ENCODE measurements at places on chromosomes 5 and 9. TPM values are rescaled to one million over a fixed set of nuclear protein-coding genes. Genes with fewer than 3 reads are reported as not detected.

- no peak for DNase-seq
These were observed 163.6 kb downstream of the MEF2C start for GRCh38 chr5:88719434-88719833.

SHOC1 gene
- not detected for total RNA-seq

TOR4A gene
- 39.9 TPM for total RNA-seq

- DNase-seq, result no peak
These were observed 26.4 kb upstream of the CARNMT1 start for GRCh38 chr9:75054368-75055001.

IRX2 gene
- total RNA-seq, result not detected

DNA sequence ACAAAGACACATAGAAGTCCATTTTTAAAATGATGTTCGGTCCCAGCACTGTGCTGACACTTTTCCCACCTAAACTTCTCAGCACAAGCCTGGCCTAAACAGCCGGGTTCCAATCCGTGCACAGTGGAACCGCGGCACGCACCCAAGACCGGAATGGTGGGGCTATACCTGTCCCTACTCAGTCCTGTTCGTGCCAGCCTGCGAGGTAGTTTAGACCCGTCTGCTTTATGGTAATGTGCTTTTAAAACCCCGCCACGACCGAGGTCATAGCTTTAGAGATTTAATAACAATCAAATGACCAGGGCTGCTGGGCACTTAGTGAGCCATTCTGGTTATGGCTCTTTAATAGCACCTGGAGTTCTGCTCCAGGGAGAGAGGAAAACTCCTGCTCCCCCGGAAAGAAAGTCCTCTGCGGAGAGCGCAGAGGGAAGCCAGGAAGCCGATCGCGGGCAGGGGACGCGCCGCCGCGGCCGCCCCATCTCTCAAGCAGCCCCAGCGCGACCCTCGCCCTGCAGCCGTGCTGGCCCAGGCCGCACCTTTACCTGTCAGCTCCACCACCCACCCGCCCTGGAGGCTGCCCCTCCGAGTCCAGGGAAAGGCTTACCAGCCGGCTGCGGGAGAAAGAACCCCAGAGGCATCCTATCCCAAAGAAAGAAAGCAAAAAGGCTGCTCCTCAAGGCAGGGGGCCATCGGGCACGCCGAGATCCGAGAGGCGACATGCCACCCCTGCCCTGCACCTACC is 511 bp downstream of the ARL15 start:
- peak; percentile 92 for DNase-seq

DNA sequence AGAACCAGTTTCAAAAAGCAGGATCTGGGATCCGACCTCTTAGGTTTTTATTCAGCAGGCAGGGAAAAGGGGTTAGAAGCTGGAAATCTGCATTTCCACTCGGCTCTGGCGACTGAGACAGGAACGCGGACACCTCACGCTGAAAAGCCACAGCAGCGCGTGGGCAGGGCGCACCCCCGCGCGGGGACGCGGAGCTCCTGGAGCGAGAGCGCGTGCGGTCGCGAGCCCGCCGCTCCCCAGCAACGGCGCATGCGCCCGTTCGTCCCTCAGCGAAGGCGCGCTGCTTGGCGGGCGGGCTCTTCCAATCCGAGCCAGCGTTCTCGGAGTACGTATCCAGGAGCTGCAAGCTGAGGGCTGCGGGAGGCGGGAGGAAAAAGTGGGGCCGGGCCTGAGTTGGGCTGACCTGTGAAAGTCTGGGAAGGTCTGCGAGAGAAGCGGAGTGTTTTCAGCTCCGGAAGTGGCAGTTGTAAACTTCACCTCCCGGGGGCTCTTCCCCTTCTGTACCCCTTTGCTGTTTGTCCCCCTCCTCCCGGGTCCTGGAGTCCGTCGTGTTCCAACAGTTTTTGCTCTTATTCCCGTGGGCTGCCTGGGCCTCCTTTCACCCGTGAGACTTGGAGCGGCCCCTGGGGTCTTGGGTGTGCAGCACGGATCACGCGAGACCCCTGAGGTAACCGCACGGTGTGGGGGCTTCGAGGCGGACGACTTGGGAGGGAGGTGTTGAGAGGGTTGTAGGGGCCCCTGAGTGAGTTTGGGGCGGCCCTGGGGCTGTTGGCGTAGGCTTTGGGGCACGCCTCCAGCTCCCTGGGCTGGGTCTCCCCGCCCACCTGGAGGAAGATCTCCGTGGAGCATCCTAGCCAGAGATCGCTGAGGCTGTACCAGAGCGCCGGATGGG is at the start of gene CCDC171:
Gene CCDC171 (plus strand): TSS at position 408 of the 892 bp plus-strand sequence. CDS start 11,046 bp downstream, outside the sequence.
- peak; percentile 96 for DNase-seq

ZNF618 gene
- 13.6 TPM for total RNA-seq

DNA sequence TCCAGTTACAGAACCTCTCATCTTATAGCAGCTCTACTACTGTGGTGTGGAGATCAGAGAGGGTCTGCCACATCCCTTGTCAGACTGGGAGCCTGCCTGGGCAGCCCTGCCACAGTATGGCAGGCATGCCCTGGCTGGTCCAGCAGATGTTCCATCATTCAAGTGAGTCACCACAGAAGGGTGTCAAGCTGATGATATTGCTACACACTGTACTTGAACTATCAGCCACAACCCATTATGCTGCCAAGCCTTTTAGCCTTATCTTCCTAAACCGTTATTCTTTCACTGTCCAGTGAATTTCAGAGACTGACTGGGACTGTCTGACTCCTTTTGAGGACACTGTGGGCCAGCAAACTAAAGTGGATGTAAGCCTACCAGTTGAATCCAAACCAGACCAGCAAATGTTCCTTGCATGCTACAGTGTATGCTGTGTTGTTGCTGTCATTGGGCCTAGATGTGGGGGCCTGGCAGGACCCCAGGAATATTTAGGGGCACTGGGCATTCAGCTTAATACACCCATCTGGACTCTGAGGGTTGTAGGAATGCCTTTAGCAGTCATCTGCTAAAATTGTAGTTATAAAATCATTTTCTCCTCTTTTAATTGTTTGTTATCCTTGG is 202.6 kb downstream of the NR3C1 start:
- no peak for DNase-seq

SIT1 gene
- 24.2 TPM for total RNA-seq

TPM2 gene
- total RNA-seq, result 79.2 TPM

OR1Q1 gene
- total RNA-seq, result not detected

DNA sequence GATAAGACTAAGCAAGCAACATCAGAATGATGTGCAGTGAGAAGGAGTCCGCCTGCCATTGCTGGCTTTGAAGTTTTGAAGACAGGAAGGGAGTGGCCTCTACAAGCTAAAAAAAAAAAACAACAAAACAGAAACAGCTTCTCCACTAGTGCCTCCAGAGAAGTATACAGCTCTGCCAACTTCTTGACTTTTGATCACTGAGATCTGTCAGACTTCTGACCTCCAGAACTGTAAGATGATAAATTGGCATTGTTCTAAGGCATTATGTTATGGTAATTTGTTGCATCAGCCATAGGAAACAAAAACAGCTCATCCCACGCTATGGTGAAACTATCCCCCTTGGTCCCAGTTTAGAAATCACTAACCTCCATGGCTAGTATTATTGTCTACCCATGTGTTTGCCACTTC is 131.0 kb upstream of the VCAN start:
- no peak for DNase-seq

SPINK13 gene
- total RNA-seq, result not detected

ITGA1 gene
- 301 TPM for total RNA-seq

- no peak for DNase-seq
These were observed 412 bp downstream of the PHF24 start for GRCh38 chr9:34958411-34958982.

DNA sequence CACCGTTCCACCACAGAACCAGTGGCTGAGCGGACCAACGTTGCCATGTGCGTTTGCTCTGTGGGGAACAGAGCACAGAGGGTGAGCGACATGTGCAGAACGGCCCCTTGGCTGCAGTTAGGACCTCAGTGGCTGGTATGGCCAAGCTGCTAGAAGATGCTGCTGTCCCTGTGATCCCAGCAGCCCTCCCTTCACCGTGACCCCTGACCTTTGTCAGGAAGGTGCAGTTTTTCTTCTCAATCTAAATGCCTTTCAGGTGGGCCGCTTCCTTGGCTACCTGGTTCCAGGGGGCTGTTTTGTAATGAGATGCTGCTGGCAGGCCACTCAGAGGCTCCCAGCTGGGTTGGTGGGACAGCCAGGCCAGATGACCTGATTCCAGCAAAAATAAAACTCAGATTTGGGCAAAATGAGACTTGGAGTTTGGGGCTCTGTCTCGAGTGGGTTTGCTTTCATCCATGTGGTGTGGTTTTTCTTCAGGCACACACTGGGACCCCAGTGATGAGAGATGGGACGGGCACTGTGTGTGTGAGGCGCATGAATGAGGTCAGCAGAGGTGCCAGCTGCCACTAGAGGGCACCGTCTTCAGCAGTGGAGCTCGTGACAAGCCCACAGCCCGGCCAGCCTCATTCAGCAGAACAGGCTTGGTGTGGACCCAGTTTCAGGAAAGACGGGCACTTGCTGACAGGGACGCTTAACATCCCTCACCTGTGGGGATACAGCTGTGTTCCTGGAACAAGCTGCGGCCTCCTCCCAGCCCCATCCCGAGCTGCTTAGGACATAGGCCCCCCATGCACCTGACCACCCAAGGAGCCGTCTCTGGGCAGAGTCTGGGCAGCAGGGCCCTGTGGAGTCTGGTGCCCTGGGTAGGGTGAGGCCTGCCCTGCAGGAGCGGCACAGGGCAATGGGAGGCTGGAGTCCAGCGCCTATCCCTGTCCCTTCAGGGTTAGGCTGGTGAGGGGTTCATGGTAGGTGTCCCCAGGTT is 4.1 kb downstream of the MRPS2 start:
- peak; percentile 82 for DNase-seq

CNTNAP3 gene
- total RNA-seq, result 17.4 TPM

GRCh38 chr5:15664961-15665360 is 165.0 kb downstream of the FBXL7 start:
- DNase-seq, result no peak

GRCh38 chr5:34503379-34504253 is 152.5 kb upstream of the RAI14 start:
- DNase-seq, result no peak

IFNB1 gene
- not detected for total RNA-seq

DNA sequence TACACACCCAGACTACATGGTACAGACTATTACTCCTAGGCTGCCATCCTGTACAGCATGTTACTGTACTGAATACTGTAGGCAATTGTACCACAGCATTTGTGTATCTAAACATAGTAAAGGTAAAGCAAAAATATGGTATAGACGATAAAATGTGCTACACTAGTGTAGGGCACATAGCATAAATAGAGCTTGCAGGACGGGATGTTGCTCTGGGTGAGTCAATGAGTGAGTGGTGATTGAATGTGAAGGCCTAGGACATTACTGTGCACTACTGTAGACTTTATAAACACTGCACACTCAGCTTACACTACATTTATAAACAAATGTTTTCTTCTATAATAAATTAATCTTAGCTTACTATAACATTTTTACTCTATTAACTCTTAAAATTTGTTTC is 25.6 kb downstream of the ANKRD55 start:
- DNase-seq, result no peak

DNA sequence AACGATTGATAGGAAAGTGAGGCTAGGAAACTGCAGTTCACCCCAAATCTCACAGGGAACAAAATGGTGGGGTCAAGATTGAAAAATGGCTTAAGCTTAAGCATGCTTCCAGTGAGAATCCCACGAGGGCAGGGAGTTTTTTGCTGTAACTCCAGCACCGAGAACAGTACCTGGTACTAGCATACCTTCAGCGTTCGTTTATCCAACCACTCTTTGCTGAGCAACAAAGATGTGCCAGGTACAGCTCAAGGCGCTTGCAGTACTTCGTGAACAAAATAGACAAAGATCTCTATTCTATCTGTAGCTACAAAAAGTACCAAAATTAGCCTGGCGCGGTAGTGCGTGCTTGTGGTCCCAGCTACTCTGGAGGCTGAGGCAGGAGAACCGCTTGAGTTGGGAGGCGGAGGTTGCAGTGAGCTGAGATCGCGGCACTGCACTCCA is 778 bp upstream of the PPP6C start:
- peak; percentile 76 for DNase-seq

DNA sequence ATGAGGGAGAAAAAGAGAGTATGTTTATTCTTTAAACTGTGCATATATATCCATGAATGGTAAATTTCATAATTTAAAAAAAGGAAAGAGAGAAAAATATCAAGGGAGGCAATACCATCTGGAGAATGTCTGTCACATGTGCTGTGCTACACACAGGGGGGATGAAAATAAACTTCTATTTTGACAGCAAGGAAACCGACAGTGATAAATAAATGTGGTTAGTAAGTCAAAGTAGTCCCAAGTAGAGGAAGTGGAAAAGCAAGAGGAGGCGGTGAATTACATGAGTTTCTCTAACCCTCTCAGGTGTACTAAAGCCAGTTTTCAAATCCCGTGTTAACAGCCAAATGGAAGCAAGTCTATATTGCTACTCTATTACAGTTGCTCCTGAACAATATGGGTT is 83.3 kb downstream of the ICE1 start:
- no peak for DNase-seq

TAF11L10 gene
- total RNA-seq, result not detected

- DNase-seq, result no peak
These were observed 12.7 kb upstream of the C1QTNF3 start for GRCh38 chr5:34055667-34056066.

DNA sequence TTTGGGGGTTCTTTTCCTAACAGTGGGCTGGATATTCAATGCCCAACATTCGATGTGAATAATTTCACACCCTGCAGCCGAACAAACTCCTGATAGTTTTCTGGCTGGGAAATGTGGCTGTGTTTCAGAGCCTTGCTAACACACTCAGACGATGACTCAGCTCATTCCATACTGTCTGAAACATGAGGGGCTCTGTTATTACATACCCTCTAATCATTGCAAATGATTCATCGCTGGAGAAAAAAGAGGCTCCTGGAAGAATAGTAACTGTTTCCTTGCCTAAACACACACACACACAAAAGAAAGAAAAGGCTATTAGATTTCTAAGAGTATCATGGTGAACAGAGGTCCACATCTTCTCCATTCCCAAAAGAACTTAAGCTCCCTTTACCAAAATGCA is 75.8 kb downstream of the OXCT1 start:
- DNase-seq, result no peak

GRCh38 chr9:129716091-129716490 is 36.8 kb downstream of the PTGES start:
- DNase-seq, result no peak

WDR31 gene
- total RNA-seq, result 0.94 TPM

WASHC1 gene
- 1.9 TPM for total RNA-seq

KCNN2 gene
- total RNA-seq, result 1.1 TPM

CAMK2A gene
- total RNA-seq, result not detected

DNA sequence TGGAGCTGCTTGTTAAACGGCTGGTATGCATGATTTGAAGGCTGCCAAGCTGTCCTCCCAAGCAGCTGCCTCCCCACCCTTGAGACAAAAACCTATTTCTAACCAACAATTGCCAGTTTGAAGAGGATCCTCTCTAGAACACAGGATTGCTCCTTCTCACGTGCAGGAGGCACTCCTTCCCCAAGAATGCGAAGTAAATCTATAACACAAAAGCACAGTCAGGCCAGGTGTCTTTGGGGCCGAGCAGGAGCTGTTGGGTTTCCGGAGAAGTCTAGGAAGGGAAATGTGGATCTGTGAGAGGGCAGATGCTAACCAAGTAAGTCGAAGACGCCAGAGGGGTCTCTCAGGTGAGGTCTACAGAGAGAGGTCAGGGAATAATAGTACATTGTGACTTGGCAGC is 35.4 kb upstream of the GNPDA1 start:
- DNase-seq, result no peak
